ENCODE measurements at places on chromosomes 5 and 9. TPM values are rescaled to one million over a fixed set of nuclear protein-coding genes. Genes with fewer than 3 reads are reported as not detected.

UAP1L1 gene
- 6.0 TPM for polyA plus RNA-seq

INSYN2B gene
- not detected for polyA plus RNA-seq

TSSK1B gene
- not detected for polyA plus RNA-seq

ANKRD31 gene
- 0.09 TPM for polyA plus RNA-seq
